OCI-LY7 (cell line): ENCODE measurements at places on chromosomes 11 and 22. TPM values are rescaled to one million over a fixed set of nuclear protein-coding genes. Genes with fewer than 3 reads are reported as not detected.

GRCh38 chr11:114501901-114502300 is 57.8 kb downstream of the NXPE1 start:
- DNase-seq = no peak

DNA sequence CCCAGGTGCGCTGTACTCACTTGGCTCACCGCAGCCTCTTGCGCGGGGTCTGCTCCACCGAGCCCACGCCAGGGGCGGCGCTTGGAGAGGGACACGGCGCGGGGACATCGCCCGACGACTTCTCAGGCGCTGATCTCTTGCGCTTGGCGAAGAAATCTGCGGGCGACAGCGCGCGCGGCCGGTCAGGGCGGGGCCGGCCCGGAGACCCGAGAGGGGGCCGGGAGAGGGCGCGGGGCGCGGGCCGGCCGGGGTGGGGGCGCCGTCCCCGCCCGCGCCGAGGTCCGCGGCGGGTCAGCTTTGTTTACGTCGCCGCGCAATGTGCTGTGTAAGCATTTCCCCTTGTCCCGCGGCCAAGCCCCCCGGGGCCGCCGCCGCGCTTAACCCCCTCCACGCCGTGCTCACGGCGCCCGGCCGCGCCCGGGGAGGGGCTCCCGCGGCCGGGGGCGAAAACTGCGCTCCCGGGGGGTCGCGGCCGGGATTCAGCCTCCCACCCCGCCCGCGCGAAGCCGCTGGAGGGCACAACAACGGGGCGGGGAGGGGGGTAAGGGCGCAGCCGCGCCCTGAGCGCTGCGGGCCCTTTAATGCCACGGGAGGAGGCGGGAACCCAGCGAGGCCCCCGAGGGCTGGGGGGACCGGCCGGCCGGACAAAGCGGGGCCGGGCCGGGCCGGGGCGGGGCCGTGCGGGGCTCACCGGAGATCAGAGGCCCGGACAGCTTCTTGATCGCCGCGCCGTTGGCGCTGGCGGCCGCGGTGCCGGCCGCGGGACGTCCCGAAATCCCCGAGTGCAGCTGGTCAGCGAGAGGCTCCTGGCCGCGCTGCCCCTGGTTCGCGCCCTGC is 1.4 kb downstream of the CDKN1C start:
- no peak for DNase-seq

PITPNM1 gene
- 45.6 and 51.3 TPM in 2 replicates for total RNA-seq

KIAA1671 gene
- not detected in 2 replicates for total RNA-seq

GUCY1A2 gene
- total RNA-seq = not detected in 2 replicates

GRCh38 chr11:46363455-46364005 is 16.3 kb downstream of the DGKZ start:
- DNase-seq = no peak

GRCh38 chr11:69311767-69312385 is 17.9 kb downstream of the MYEOV start:
- peak; percentile 29 for DNase-seq

GRCh38 chr11:55849037-55849436 is 10.5 kb downstream of the OR5D16 start:
- no peak for DNase-seq

INS gene
- not detected in 2 replicates for total RNA-seq

RAB38 gene
- 0.41 TPM in 1 of 2 replicates, not detected in the other for total RNA-seq

- no peak for DNase-seq
Measured at GRCh38 chr22:20395907-20396287, 1.9 kb downstream of the ZNF74 start.

XKR3 gene
- not detected in 2 replicates for total RNA-seq

GRCh38 chr11:2474059-2474901 is 29.5 kb downstream of the KCNQ1 start:
- DNase-seq = no peak

SPDYC gene
- total RNA-seq = not detected in 2 replicates

FGF19 gene
- not detected in 2 replicates for total RNA-seq

CAT gene
- 47.8 and 58.3 TPM in 2 replicates for total RNA-seq

SPI1 gene
- total RNA-seq = 71.2 and 73.3 TPM in 2 replicates

DNA sequence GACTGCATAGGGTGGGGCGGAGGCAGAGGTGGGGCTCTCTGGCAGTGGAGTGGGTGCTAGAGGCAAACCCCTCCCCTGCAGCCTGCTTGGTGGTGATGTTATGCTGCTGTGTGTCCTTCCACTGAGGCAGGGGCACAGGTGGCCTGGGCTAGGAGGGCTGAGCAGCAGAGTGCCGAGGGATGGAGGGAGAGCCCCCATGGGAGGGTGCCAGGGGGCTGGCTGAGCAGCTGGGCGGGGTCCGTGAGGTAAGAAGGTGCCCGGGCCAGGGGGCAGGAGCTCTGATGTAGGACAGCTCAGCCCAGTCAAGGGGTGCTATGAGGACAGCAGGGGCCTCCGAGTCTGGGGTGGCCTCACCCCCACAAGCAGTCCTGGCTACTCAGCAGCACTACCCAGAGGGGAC is 4.2 kb downstream of the CLDN5 start:
- no peak for DNase-seq

MRPL21 gene
- 50.4 and 68.3 TPM in 2 replicates for total RNA-seq

- no peak for DNase-seq
Measured at GRCh38 chr22:48161298-48161697, 1398.8 kb downstream of the TBC1D22A start.

GRCh38 chr22:40423882-40424640 is 53.7 kb downstream of the SGSM3 start:
- no peak for DNase-seq

IL18 gene
- total RNA-seq = not detected in 2 replicates

DNA sequence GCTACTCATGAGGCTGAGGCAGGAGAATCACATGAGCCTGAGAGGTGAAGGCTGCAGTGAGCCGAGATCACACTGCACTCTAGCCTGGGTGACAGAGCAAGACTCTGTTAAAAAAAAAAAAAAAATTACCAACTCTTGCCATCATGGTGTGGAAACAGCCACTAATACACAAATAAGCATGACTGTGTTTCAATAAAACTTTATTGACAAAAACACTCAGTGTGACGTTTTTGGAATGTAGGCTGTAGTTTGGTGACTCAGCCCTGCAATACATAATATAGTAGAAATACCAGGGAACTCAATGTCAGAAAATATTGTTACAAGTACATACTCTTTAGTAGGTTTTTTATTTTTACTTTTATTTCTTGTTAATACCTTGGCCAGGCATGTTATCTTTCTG is 207.1 kb downstream of the CASP12 start:
- no peak for DNase-seq

DNA sequence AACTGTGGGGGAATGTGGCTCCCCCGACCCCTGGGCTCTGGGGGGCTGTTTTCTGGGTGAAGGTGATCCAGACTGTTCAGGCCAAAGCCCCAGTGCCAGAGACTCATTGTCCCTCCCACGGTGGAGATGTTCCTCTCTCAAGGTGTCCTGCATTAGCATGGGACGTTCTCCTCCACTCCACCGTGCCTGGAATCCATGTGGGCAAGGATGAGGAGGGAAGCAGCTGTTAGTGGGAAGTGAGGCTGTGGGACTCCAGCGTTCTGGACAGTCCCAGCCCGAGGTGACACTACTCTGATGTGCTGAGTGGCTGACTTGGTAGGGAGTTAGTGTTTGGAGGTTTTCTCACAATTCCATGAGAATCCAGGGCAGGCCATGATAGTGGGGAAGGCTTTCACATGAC is 31.4 kb upstream of the CLDN5 start:
- no peak for DNase-seq

DNA sequence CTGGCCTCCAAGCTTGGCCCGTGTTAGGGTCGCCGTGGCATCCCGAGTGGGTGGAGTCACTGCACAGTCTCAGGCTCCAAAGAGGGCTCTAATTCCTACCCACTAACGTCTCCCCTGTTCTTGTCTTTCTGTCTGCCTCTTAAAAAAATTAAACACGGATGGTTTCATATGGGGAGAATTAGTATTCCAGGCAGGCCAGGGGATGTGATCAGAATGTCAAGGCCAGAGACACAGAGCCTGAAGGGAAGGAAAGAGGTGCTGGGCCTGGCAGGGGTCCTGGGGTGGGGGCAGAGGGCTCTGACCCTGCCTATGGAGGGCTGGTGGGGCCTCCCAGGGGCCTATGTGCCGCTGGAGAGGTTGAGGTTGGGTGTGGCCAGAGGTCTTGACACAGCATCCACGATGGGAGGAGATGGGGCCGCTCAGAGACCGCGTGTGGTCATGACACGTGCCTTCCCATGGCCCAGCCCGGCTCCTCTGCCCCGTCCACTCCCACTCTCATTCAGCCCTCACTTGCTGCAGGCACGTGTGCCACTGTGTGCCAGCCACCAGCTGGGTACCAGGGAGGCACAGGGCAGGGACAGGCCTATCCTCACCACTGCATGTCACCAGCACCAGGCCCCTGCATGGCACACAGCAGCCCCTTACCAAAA is 56.5 kb downstream of the FLRT1 start:
- DNase-seq = no peak

DNA sequence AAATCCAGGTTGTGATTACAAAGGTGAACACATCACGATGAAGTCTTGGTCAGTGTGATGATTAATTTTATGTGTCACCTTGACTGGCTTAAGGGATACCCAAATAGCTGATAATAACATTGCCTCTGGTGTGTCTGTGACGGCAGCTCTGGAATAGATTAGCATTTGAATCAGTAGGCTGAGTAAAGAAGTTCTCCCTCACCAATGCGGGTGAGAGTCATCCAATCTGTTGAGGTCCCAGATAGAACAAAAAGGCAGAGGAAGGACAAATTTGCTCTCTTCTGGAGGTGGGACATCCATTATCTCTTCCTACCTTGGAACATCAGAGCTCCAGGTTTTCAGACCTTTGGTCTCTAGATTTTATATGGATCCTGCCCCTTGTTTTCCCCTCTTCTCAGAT is 856.2 kb upstream of the CCDC90B start:
- no peak for DNase-seq
